ENCODE measurements at places on chromosomes 5 and 9.

GRCh38 chr9:16652582-16652981 lies 217.9 kb downstream of the BNC2 start:
- no peak for DNase-seq

- DNase-seq, result no peak
Measured at GRCh38 chr5:52727020-52727419, 60.7 kb upstream of the ITGA1 start.

GRCh38 chr5:110917161-110917875 lies 154.2 kb upstream of the TSLP start:
- DNase-seq, result no peak

DNA sequence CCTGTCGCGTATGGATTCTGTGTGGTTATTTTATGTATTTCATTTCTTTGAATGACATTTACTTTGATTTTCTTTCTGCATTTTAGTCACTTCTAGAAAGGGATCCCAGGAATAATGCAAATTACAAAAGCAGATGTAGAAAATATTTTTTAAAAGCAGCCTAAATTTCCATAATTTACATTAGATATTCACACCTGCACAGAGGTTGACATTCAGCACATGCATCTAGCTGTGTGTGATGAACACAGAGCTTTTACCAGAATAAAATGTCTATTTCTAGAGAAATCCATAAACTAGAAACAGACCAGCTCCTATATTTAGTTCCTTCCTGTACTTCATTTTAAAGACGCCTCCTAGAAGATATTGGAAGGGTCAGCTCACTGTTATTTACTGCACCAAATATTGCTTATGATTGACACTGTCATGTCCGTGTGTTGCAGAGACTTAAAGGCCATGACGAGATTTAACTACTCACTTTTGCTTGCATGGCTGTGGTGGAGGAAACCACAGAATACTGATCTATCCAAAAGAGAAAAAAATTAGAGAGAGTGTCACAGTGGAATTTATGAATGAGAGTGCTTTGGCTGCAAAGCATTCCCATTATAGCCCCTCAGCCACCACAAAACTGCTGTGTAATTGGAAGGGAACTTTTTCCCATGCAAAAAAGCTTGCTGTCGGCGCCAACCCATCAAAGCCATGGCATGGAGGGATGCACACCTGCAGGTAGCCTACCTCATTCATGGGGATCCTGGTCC lies 58.1 kb downstream of the EBF1 start:
- DNase-seq, result peak; percentile 37

- DNase-seq, result no peak
Measured at GRCh38 chr5:122311497-122311960, 508 bp upstream of the SNCAIP start.

GRCh38 chr5:28110781-28111180 lies 1072.4 kb upstream of the CDH9 start:
- DNase-seq, result no peak

DNA sequence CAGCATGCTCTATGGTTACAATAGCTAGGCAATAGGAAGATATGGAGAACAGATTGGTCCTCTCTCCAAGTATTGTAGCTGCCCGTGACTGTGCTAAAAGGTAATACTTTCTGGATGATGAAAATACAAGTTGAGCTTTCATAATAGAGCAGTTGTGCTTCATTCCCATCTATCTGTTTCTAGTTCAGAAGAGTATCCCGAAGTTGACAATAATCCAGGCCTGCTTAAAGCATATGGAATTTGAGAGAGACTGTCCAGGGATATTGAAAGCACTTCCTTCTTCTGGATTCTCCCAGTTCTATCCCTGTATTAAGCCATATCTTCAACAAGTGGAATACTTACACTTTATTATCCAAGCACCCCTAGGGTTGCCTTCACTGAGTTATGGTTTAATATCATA lies 350.4 kb downstream of the EFNA5 start:
- no peak for DNase-seq

DNA sequence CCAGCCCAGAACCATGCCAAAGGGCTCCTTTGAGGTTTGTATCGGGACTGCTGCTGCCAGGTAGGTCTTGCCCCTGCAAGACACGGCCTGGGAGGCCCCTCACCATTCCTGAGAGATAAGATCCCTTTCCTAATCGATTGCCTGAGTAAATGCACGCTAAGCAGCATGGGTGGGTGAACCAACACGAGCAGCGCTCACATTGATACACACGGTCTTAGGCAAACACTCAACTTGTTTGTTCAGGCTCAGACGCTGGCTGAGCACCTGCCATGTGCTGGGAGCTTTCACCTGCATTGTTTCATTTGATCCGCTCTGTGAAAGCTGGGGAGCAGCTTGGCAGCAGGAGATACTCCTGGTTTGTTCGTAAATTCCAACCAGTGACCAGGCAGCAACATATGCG lies 76.9 kb upstream of the NEURL1B start:
- no peak for DNase-seq

- no peak for DNase-seq
Measured at GRCh38 chr5:135255461-135256178, 143.4 kb downstream of the MACROH2A1 start.

DNA sequence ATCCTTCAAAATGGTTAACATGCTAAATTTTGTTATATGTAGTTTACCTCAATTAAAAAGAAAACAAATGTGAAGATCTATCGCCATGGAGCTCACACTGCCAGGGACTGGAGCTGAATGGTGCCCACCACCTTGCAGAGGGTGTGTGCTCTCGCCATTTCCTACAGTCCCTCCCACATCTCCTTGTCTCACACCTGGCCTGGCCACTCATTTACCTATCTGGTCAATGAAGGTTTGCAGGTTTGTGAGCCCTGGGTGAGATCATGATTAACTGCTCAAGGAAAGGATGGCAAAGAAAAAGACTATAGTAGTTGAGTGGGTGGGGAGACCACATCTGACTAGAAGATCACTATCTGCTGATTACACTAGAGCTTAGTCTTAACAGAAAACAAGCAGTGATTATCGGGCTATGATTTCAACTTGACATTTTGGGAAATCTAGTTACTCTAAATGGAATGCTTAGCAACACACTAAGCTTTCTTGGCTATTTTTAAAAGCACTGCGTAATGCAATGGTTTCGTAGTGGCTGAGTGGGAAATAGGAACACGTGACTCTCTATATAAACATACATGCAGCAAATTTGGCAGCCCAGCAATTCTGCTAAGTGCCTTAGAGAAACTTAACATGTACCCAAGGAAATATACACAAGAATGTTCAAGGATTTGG lies 27.3 kb downstream of the PUM3 start:
- DNase-seq, result no peak

DNA sequence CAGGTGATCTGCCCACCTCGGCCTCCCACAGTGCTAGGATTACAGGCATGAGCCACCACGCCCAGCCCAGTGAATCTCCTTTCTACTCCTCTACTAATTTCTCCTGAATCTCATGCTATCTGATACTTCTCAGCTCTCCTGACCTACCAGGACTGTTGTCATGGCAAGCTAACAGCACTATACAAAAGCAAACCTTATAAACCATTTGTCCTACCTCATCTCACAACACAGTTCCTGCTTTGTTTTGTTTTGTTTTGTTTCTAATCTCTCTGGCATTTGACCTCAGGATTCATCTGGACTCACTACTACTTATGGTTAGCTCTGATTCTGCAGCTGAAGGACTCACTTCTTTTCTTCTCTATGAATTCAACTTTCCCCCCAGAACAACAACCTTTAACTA lies 734.8 kb downstream of the TLE1 start:
- no peak for DNase-seq

DNA sequence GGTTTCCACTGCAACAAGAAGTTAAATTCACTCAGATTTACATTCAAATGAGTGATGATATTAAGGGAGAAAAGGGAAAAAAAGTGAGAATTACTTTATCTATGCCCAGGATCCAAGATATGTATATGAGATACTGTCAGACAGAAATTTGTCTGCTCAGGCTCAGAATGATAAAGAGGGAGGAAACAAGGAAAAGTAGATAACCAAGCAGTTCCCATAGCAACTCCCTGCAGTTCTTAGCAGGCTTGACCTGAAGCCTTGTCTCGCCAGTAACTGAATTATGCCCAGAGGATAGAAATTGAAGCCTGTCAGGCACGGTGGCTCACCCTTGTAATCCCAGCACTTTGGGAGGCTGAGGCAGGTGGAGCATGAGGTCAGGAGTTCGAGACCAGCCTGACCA lies 304.4 kb downstream of the TLE1 start:
- no peak for DNase-seq

GRCh38 chr5:115333164-115333563 lies 36.7 kb upstream of the CCDC112 start:
- DNase-seq, result no peak

- no peak for DNase-seq
Measured at GRCh38 chr5:32852976-32853375, 141.9 kb downstream of the NPR3 start.

DNA sequence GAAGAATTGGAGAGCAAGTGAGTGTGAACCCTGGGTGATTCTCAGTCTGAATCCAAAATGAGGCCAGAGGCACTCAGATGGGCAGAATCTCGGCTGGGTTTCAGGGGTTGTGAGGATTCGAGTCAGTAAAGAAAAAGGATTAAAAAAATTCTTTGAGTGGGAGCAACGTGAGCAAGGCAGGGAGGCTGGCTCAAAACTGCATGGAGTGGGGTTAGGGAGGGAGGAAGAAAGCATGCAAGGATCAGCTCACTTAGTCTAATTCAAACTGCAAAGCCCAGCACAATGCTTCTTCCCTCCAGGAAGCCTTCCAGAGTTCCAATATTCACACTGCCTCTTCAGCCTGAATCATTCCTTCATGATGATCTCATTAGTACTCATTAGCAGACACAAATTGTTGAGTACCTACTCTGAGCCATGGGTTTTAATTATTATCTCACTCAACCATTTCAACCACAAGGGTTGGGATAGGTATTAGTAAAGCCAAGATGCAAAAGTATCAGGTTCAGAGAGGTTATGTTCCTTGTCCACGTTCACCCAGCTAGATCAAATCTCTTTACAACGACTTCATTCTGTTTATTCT lies 95.8 kb downstream of the BRINP1 start:
- no peak for DNase-seq

DNA sequence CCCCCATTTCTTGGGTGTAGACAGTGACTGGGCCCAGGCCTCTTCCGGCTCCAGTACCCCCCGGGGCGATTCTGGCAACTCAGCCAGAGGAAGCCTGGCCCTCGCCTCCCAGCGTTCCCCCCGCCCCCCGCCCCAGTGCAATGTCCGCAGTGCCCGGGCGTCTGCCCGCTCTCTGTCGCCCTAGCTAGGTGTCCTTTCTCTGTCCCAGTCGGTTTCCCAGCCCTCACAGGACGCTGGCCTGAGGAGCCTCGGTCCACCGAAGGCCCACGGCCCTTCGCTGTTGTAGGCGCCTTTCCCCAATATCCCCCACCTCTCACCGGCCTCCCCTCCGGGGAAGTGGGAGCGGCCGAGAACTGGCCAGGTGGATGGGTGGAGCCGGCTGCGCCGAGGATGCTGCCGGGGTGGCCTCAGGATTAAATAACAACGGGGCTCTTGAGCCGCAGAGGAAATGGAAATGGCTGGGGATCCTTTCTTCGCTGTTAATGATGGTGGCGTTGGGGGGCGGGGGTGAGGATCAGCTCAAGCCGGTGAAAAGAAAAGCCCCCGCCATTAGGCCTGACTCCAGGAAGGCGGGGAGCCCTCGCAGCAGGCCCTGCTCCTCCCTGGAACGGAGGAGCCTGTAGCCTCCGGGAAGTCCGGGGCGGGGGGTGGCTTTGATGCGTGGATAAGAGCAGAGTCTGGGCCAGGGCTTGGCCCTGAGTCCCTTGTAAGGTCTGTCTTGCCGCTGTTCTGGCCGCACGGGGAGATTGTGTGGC lies 1.1 kb upstream of the SPRY4 start:
- DNase-seq, result no peak

DNA sequence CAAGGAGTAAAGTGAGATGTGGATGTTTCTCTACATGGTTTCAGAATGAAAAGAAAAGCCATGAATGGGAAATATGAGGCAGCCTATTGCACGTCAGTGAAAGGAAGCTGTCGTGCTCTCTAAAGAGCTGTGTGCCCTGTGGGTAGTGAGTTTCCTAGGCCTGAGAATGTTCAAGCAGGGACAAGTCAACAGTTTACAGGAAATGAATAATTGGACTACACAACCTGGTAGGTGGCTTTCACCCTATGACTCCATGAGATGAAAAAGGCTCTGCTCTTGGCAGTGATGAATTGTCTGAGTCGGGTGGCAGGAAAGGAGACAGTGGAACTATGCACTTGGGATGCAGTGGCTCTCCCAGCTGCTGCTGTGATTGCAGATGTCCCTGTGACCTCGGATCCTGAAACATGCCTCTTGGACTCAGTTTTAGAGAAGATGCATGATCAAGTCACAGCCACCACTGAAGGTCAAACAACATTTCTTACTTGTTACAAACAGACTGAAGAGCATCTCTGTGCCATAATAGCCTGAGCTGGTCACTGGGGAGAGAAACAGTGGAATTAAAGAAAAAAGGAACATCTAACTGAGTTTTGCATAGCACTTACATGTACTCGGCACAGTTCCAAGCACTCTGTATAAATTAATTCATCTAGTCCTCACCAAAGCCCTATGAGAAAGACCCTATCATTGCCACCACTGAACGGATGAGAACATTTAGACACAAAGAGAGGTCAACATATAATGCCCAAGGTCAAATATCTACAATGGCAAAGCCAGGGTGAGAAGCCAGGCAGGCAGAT lies 293.7 kb downstream of the SPOCK1 start:
- DNase-seq, result no peak

DNA sequence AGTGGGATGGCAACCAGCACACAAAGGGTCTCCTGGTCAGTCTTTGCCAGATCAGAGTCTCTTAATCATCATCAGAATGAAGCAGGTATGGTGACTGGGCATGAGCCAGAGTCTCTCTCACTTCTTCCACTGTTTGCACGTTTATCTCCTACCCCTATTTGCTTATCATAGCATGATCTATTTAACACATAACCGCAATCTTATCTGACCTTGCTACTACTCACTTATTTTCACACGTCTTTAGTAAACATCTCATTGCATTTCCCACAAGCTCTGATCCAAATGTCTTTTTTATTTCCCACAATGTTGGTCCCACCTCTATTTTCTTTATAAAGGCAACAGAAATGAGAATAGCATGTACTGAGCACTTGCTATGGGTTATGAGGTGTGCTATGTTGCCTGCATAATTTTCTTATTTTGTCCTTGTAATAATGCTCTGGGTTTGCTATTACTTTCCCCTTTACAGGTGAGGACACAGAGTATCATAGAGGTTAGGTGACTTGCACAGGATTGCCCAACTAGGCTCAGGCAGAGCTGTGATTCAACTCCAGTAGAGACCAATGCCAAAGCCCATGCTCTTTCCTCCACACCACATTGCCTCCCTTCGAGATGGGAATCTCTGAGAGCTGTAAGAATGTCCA lies 39.7 kb upstream of the IL7R start:
- no peak for DNase-seq

DNA sequence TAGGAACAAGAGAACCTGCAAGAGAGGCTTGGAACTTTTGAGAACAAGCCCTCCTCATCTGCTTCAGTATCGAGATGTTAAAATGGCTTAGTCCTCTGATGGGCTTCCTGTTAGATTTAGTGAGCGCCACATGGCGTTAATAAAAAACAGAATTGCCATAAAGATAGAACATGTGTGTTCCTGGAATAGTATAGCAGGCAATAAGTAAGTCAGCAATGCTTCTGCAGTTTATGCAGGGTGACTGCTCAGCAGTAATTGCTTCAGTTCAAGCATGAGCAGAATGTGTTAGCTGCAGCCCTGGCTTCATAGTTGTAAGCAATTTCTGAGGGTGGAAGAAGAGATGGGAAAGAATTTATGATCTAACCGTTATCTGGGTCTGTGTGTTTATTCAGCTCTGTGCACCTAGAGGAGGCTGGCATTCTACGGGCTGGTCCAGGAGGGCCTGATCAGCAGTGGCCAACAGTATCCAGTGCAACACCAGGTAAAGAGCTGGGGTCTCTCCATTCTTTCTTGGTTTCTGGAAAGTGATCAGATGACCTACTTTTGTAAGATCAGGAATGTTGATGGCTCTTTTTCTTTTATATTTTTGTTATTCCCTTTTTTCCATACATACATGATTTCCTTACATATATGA lies 15.9 kb downstream of the PCDHAC2 start:
- DNase-seq, result no peak
